ENCODE measurements at places on chromosomes 5 and 9.

DNA sequence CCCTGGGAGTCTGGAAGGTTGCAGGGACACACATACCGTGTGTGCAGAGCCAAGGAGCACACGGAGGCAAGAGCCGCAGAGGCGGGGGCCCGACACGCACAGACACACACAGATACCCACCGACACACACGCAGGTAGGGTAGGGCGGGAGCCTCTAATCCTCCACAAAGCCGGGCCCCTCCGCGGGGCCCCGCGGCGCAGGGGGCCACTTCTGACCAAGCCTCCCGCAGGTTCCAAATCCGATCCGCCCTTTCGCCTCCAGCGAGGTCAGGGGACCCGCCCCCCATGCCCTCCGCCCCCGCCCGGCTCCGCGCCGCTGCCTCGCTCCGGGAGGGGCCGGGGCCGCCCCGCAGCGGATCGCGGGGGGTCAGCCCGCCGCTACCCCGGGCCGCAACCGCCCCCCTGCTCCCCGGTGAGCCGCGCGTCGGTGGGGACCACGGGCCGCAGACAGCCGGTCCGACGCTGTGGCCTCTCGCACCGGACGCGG is 1.4 kb upstream of the LMX1B start:
- DNase-seq = no peak

DNA sequence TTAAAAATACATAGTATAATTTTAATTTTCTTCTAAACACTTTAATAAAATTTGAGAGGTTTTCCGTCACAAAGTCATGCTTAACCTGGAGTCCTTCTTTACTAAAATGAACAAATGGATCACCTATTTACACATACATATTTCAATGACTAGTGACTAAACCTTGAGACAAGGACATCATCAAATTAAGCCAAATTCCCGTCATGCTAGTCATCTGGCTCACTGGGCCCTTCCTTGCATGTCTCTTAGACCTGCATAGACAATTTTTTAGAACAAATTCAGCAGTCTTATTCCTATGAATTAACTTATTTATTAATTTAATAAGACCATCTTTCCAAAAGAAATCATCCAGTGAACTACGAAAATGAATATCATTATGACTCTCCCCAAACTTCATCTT is 26.6 kb downstream of the ERAP2 start:
- no peak for DNase-seq

- no peak for DNase-seq
Observed at GRCh38 chr5:17061973-17062470, 125.9 kb upstream of the MYO10 start.

DNA sequence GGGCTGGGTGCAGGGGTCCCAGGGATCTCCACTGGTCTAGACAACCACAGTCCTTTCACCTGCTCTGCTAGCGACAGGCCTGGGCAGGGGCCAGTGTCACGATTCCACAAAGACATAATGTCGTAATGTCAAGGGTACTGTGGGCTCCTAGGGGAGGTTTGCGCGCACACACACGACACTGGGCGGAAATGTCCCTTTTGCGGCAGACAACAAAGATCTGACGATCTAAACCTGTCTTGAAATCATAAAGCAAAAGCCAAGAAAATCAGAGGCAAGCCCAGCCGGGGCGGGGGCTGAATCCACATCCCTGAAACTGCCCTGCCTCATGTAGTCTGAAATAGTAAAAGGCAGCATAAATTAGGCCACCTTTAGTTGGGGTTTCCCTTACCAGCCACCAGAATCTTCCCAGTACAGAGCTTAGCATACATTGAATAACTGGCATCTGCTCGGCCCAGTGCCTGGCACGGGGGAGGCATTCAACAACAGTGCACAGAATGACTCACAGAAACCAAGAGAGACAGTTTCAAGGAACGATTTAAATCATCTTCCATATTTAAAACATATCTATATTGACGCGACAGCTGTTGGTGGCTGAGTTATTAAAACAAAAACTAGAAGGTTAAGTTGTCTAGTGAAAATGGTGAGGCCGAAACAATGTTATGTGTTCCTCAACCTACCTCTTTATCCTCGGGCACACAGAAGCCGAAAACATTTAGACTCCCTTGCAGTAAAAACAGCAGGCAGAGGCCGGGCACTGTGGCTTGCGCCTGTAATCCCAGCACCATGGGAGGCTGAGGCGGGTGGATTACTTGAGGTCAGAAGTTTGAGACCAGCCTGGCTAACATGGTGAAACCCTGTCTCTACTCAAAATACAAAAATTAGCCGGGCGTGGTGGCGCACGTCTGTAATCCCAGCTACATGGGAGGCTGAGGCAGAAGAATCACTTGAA is 151.0 kb downstream of the MYO10 start:
- DNase-seq = no peak

DNA sequence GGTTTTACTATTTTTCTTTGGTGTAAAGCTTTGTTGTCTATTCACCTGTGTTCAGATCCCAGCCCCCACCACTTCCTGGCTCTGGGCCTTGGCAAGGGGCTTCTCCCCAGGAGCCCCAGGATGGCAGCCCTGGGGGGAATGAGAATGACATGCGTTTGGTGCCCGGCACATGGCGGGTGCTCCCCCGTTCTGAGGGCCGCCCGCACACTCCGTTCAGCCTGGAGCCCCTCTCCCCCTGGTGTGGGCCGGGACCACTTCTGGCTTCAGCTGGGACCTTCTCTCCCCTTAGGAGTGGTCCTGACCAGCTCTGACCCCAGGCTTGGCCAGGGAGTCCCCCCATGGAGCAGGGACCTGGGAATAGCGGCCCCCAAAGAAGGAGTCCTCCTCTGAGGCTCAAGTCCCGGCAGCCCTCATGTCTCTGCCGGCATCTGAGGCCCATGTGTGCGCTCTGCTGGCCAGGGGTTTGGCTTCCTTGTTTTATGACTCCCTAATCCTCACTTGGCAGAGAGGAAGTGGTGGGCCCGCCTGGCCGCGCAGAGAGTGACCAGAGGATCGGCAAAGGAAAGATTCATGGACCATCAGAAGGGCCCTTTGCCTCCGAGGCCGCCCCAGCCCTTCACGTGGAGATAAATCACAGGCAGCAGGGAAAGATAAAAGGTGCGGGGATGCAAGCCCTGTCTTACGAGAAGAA is 57.0 kb upstream of the LMX1B start:
- DNase-seq = no peak

DNA sequence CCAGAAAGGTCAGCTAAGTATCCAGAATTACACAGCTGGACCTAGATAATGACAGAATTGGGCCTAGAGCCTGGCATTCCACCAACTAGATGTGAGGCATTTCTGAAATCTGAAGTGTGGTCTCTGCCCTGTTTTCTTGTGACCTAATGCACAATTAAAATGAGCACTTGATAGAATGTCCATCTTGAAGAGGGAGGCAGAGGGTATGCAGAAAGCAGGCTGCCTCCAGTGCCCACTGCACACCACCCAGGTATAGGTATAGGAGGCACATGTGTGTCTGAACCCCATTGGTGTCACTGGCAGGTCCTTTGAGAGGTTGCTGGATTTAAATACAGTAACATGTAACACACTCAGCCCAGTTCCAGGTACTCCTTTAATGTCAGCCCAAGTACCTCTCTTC is 2.4 kb downstream of the MTAP start:
- DNase-seq = no peak

- no peak for DNase-seq
Observed at GRCh38 chr5:156427315-156427714, 100.4 kb downstream of the SGCD start.

DNA sequence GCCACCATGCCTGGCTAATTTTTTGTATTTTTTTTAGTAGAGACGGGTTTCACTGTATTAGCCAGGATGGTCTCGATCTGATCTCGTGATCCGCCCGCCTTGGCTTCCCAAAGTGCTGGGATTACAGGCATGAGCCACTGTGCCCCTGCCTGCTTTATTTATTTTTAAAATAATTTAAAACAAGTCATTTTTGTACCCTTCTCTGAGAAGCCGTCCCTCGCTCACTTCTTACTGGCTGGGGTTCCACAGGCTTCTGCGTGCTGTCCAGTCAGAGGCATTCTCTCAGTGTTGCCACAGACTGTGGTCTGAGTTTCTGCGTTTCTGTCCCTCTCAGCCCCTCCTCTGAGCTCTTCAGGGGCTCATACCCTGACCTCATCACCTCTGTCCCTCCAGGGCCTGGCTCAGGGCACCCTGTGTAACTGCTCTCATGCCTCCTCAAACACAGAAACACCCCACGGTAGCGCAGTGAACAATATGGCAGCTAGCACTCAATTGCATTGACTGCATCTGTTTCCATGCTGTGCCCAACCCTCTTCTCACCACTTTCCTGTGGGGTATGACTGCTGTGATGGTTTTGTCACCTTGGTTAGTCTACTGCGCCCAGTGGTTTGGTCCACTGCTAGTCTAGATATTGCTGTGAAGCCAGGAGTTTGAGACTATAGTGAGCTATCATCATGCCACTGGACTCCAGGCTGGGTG is 44.3 kb upstream of the SH3PXD2B start:
- no peak for DNase-seq

- no peak for DNase-seq
Observed at GRCh38 chr9:91415290-91415689, 8.3 kb downstream of the NFIL3 start.

GRCh38 chr5:37896159-37896558 is 56.3 kb upstream of the GDNF start:
- DNase-seq = no peak

- no peak for DNase-seq
Observed at GRCh38 chr5:55446640-55447351, 88.0 kb downstream of the PLPP1 start.

DNA sequence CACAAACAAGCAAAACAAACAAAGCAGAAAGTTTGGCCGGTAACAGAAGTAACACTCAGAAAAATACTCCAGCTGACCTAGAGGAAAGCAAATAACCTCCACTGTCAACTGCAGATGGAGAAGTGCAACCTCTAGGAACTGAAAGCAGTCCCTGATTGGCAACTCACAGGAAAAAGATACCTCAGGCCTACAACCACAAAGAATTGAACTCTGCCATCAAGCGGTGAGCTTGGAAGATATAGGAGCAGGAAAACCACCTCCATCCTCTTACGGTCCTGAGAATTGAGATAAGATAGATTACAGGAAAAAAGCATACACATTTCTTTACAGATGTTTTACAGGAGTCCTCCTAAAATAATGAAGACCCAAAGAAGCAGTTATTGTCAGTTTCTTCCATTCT is 184.5 kb downstream of the PDZD2 start:
- peak; percentile 68 for DNase-seq

- no peak for DNase-seq
Observed at GRCh38 chr5:149298842-149299404, 27.3 kb downstream of the AFAP1L1 start.

GRCh38 chr5:14776602-14777001 is 95.0 kb downstream of the ANKH start:
- DNase-seq = no peak

DNA sequence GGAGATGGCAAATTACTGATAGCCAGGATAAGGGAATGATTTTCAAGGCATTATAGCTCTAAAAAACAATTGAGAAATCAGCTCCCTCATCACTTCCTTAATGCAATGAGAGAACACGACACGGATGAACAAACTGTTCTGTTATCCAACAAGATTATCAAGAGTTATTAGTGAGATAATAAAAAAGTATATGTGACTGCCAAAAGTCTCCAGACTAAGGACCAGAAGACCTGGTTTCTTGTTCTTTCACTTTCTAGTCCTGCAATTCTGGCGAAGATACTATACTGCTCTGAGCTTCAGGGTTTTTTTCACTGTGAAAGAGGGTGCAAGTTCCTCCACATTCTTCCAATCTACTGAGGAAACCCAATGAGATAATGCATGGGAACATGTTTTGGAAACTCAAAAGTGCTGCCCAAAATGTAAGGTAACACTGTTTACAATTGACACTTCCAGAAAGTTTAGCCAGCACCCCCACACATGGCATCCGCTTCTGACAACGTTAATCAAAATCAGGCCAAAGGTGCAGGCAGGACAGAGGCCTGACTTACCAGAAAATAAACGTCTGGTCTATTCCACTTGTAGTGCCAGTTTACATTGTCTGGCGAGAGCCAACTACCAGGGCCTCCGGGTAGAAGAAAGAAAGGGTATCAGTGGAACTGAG is 254.2 kb downstream of the DOCK8 start:
- DNase-seq = no peak
